ENCODE measurements at places on chromosomes 5 and 9.

DNA sequence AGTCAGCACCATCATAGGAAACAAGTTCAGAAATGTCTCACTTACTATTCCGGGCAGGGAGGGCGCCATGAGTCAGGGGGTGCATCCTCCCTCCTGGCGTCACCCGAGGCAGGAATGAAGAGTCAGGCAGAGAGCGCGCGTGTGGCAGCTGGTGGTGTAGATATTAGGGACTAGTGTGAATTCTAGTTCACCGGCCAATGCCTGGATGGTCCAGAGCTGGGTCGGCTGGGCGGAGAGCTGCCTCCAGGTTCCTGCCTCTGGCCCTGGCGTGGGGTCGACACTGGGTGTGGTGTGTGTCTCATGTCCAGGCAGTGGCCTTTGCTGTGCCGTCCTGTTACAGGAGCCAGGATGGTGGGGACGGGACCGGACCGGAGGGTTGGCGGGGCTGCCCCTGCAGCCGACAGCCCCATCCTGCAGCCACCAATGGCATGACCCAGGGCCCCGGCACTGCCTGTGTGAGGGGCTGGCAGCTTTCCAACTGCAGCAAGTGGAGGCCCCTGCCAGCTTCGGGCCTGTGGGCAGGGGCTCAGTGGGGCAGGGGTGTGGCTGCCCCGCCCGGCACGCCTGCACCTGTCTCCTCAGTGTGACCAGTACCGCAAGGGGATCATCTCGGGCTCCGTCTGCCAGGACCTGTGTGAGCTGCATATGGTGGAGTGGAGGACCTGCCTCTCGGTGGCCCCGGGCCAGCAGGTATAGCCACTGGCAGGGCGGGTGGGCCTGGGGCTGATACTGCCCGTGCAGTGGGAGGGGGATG lies 9.1 kb downstream of the DIPK1B start:
- DNase-seq = no peak

DNA sequence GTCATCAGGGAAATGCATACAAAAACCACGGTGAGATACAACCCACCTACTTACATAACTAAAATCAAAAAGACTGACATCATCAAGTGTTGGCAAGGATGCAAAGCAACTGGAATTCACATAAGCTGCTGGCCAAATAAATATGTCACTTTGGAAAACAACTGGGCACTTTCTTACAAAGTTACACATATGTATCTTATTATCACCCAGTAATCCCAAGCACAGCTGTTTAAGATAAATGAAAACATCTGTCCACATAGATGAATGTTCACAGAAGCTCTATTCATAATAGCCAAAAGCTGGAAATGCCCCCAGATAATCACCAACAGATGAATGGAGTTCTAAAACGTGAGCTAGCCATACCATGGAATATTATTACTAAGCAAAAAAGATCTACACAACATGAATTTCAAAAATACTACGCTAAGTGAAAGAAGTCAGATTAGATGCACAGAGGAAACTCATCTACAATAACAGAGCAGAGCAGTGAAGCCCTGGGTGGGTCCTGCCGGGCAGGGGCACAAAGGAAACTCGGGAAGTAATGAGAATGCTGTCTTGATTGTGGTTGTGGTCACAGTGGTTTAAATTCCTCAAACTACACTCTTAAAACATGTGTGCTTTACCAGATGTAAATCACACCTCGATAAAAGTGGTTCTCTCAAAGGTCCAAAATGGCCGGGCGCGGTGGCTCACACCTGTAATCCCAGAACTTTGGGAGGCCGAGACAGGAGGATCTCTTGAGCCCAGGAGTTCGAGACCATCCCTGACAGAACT lies 8.5 kb downstream of the CAMSAP1 start:
- DNase-seq = no peak

- no peak for DNase-seq
Measured at GRCh38 chr9:80204054-80204453, 632.3 kb downstream of the TLE4 start.

DNA sequence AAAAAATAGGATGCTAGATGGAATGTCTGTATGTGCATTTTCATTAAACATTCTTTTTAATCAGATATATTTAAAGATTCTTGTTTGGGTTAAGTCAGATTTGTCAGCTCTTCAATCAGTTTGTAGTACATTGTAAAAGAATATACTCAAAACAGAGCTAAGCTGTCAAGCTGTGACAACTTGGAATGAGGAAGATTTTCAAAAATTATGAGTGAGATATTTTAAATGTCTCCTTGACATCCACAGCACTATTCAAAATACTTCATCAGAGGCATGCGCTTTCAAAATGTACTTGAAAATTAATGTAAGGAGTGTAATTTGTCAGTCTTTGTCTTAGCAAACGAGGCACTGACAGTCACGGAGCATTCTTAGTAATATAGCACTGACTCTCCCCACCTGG lies 182.0 kb downstream of the MAT2B start:
- no peak for DNase-seq

- no peak for DNase-seq
Measured at GRCh38 chr9:133029994-133030316, 842 bp upstream of the GTF3C5 start.

DNA sequence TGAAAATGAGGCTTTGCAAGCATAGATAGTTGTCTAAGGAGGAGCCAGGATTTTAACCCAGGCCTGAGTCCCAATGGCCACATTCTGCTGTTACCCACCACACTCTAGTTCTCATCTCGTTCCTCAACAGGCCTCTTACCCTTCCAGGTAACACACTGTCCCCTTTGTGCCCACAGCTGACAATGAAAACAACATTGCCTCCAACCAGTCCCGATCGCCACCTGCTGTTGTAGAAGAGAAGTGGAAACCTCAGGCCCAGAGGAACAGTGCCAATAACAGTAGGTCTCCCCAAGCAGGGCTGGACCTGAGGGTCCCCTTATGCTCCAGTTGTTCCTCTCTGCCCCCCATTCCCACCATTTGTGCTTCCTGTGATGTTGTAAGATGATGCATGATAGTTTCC lies 30.4 kb downstream of the AMBP start:
- DNase-seq = no peak

DNA sequence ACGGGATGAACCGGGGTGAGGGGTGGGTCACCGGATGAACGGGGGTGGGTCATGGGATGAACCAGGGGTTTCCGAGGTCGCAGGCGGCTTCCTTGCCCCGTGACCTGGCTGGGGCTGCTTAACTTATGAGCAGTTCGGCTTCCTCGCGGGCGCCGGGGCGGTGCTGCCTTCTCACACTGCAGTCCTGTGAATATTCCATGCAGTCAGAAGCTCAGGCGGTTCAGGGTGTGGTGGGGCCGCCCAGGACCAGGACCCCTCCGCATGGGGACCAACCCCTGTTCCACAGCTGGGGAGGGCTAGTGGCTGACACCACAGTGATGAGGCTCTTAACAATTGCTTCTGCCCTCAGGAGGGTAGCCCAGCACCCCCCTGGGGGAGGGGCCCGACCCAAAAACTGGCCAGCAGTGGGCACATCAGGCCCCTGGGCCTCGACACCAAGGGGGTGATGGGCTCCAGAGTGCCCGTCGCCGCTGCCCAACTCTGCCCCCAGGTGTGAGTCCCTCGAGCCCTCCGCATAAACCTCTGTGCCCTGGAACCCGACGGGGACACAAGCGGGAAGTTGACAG lies 30.9 kb upstream of the SLC9A3 start:
- DNase-seq = no peak

DNA sequence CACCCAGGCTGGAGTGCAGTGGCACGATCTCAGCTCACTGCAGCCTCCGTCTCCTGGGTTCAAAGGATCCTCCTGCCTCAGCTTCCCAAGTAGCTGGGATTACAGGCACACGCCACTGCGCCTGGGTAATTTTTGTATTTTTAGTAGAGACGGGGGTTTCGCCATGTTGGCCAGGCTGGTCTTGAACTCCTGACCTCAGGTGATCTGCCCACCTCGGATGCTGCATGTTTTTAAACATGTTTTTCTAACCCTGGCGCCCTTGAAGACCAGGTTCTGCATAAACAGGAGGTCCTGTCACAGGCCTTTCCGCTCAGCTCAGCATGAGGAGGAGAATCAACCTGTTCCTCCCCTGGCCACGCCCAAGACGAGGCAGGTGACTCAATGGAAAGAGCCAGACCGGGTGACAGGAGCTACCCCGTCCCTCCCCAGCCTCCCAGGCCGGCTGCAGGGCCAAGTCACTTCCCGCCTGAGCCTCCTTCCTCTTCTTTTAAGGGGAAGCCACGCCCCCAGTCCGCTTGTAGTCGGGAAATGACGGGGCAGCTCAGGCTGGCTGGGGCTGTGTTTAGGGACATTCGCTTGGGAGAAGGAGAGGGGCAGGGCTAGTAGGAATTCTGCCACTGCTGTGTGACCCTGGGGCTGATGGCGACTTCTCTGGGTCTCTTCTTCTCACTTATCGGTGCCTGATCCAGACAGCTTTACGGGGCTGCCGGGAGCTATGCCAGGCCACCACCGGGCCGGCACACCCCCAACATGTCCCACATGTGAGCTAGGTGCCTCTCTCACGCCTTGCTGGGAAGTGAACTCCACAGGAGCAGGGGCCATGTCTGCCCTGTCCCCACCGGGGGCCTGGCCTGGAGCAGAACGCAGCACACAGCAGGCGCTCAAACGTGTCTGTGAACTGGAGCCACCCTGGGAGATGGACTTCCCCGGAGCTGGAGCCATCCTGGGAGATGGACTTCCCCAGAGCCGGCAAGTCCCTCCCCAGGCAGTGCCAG lies 6.1 kb downstream of the NOTCH1 start:
- DNase-seq = peak; percentile 95

GRCh38 chr5:150248946-150249345 lies 40.6 kb downstream of the CAMK2A start:
- DNase-seq = no peak

DNA sequence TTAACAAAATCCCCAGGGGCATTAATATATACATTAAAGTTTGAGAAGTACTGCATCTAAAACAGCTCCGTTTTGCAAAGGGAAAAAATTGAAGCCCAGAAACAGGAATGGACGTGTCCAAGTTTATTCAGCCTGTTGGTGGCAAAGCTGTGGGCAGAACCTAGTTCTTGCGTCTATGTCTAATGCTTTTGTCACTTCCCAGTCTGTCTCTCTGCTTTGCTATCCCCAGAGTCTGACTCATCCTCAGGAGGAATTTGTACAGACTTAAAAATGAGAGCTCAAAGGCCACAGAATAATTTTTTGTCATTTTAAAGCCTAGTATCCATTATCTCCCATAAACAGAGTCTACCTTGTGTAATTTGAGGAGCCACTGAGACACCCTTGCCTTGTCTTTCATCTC lies 330.9 kb upstream of the GRIA1 start:
- no peak for DNase-seq

GRCh38 chr9:135069558-135070197 lies 17.8 kb upstream of the OLFM1 start:
- DNase-seq = no peak

- DNase-seq = no peak
Measured at GRCh38 chr5:32394981-32395380, 49.6 kb downstream of the ZFR start.

DNA sequence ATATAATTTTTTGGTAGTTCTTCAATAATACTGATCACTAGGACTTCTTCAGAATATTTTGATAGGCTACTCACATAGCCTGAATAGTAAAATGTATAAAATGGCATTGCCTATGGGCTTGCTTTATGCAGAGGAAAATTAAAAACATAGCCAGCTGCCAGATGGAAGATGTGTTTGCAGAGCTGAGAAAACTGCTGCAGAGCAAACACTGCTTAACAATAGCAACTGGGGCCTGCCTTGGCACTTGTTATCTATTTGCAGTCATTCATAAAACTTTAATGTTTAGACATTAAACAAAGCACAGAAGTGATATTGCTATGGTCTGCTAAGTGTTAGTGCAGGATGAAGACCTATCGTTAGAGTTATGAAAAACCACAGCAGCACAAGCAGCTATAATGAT lies 151.5 kb upstream of the SMC2 start:
- DNase-seq = no peak

- no peak for DNase-seq
Measured at GRCh38 chr9:91658513-91659105, 235.0 kb upstream of the NFIL3 start.

GRCh38 chr5:37005946-37006540 lies 129.5 kb downstream of the NIPBL start:
- DNase-seq = no peak

- no peak for DNase-seq
Measured at GRCh38 chr5:59503220-59503619, 390.3 kb downstream of the PDE4D start.

- DNase-seq = no peak
Measured at GRCh38 chr5:118314931-118315330, 673.4 kb downstream of the DTWD2 start.

DNA sequence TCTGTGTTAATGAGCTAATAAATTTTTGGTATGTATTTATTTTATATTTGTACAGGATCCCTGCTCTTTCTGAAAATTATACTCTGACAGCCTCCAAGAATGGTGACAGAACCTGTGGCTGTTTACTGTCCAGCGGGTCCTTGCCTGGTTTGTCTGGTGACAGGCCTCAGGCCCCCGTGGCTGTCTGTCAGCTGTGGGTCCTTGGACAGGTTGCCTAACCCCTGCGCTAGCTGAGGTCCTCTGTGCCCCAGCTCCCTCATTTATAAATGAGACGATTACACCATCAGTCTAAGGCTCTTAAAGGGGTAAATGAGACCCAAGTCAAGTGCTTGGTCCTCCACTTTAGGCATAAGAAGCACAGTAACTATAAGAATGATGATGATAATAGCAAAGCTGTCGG lies 125.1 kb upstream of the COL5A1 start:
- no peak for DNase-seq

DNA sequence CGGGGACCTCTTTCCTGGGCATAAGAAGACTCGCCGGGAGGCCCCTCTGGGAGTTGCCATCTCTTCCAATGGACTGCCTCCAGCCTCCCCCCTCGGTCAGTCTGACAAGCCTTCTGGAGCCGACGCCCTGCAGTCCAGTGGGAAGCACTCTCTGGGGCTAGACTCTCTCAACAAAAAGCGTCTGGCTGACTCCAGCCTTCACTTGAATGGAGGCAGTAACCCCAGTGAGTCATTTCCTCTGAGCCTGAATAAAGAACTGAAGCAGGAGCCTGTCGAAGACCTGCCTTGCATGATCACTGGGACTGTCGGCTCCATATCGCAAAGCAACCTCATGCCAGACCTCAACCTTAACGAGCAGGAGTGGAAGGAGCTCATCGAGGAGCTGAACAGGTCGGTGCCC lies 28.4 kb upstream of the LTC4S start:
- no peak for DNase-seq

- DNase-seq = no peak
Measured at GRCh38 chr5:79621056-79621455, 8.8 kb downstream of the TENT2 start.

DNA sequence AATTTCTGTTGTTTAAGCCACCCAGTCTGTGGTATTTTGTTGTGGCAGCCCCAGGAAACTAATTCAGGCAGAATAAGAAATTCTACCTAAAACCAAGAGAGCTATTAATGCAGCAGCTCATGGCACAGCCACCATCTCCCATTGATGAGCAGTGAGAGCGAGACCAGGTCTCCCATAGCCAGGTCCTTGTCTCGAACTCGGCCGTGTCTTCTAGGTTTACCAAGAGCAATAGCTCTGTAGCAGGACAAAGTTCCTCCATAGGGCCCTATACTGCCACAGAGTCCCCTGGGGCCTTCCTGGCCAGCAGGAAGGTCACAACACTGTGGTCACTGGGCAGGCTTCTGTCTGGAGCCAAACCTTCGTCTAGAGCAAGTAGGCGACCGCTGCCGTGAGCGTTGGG lies 34.5 kb upstream of the TJP2 start:
- DNase-seq = no peak

GRCh38 chr5:97388794-97389193 lies 205.7 kb upstream of the RIOK2 start:
- DNase-seq = no peak

Data from CD4-positive, alpha-beta T cell treated with Interleukin-6 at 100 ng/mL for 8 hours (primary cell).